Dorsolateral prefrontal cortex (tissue), 122 donors: ENCODE measurements at places on chromosomes 13 and 19. TPM values are rescaled to one million over a fixed set of nuclear protein-coding genes. Genes with fewer than 3 reads are reported as not detected.

The DOCK9 gene
- total RNA-seq, result 144 TPM

DNA sequence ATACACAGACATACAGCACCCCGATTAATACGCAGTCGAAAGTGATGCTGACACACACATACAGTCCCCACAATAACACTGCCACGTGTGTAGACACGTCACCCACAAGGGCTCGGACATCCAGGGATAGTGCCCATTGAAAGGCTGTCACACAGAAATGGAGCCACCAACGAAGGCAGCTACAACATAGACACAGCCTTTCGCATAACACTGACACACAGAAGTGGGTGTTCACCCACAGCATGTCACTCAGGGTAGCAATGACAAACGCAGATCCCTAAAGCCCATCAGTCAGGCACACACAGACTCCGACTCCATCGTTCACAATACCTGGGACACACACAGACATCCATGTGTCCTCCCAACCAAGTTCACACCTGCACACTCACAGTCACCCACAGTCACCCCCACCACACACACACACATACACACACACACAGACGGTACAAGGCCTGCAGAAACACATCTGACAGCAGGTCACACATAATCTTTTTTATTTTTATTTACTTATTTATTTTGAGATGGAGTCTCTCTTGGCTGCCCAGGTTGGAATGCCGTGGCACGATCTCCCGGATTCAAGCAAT, 10.4 kb upstream of the NANOS3 start:
- no peak for DNase-seq

DNA sequence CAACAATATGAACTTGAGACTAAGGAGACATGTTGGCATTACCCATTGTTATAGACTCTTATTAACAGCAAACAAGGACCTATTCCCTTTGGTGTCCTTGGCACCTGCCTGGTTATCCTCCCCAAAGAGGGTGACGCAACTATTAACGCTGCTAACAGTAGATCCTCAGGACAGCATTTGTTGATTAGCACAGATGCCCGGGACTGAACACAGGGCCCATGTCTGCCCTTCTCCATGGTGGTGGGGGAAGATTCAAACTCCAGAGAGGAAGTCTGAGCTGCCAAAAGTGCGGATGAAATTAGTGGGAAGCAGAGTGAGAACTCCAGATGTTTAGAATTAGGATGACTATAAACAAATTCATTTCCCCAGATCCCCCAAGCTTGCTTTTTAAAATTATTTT, 101.2 kb upstream of the RAP2A start:
- DNase-seq, result no peak

DNA sequence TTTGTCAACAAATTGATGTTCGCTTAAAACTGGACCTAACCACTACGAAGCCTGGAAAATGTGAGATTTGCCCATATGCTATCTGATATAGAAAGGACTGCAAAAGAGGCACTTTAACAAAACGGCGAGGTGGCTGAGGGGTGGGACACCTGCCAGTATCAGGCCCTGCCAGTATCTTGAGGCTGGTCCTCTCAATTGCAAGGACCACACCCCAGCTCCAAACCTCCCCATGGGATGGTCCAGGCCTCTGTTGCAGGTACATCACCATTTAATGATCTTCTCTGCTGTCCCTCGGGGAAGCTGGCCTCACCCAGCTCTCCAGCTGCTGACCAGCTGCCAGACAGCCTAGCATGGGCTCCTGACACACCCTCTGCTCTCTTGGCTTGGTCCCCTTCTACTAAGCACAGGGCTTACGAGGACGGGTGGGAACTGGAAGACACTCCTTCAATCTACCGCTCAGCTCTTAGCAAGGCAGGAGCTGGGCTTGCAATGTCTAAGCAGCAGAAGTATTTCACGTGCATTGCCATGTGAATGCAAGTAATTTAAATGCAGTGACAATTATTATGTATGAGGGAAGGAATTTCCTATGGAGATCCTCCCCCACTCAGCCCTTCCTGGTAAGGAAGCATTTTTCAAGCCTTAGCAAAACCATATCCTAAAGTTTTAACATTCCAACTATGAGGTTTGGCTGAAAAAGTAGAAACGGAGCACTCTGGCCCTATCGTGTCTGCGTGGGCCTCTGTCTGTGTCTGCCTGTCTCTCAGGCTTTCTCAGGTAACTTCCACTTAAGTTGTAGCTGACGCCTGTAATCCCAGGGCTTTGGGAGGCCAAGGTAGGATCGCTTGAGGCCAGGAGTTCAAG, 63.9 kb downstream of the LATS2 start:
- no peak for DNase-seq

- no peak for DNase-seq
Measured at GRCh38 chr13:43543331-43543730, 243.4 kb downstream of the ENOX1 start.
